ENCODE measurements at places on chromosomes 11 and 22.

DNA sequence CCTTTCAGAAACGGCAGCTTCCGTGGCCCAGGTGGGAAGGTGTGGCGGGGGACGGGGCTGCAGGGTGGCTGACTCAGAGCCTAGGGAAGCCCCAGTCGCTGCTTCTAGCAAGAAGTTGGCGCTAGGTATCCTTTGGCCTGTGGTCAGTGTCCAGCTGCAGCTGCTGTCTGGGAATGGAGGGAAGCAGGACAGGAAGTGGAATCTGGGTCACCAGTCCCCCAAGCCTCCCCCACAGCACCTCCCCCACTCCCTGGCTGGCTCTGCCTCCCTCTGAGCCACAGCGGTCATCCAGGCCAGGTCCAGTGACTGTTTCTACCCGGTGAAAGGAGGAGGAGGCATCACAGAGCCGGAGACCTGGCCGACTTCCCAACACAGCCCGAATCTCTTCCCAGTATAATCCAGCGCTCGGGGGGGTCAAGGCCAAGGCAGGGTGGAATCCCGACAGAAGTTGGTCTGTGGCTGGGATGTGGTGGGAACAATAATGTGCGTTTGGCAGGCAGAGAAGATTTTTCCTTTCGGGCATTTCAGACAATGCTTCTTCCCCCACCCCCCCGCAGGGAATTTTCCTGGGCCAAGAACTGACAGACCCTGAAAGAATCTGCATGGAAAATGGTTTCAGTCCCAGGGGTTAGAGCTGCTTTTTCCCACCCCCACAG is 45.1 kb downstream of the C11orf96 start:
- DNase-seq, result no peak

DNA sequence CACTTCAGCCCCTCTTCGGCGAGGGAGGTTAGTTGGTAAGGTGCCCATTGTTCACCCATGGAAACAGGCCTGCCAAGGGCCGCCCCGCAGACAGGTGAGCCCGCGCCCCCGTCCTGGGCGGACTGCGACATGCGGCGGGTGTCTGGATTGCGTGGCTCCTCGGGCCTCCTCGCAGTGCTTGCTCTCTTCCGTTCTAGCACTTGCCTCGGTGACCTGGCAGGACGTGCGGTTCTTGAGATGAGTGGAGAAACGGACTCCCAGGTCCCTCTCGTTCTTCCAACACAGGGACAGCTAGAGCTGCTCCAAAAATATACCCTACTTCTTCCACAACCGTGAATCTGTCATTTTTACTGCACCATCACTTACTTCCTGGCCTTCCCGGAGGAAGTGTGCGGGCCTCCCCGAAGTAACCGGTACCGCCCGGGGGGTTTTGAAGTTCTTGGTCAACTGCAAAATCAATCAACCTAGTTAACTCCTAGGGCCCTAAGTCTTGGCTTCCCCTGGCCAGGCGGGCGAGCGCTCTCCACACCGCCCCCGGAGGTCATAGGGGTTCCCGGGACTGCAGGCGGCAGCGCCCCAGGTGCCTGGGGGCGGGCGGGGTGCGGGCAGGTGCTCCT is 745 bp upstream of the ZBTB44 start:
- peak; percentile 59 for DNase-seq

- DNase-seq, result peak; percentile 74
Measured at GRCh38 chr22:37633089-37633624, 6.3 kb upstream of the SH3BP1 start.

DNA sequence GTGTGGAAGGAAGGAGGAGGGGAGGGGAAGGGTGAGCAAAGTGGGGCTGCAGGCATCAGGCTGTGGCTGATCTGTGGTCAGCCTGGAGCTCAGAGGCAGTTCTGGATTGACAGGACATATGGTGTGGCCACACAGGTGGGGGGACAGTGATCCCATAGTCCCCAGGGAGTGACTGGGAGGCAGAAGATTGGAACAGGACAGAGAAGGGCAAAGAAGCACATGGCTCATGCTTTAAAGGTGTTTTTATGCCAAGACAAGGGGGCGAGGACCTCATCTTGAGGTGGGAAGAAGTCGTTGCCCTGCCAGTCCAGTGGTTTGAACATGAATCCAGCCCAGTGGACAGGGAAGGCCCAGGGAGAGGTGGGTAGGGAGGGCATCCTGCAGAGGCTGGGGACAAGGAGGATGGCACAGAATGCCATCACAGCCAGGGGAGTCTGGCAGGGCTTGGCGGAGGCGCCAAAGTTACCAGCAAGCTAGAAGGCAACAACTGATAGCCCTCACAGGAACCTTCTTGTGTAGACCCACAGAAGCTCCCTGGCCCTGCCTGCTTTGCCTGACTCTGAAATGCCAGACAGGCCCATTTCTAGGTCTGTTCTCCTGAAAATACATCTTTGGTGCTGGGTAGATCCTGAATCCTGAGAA is 3.1 kb downstream of the BET1L start:
- DNase-seq, result no peak

GRCh38 chr11:129273322-129273721 is 81.2 kb upstream of the ARHGAP32 start:
- no peak for DNase-seq

DNA sequence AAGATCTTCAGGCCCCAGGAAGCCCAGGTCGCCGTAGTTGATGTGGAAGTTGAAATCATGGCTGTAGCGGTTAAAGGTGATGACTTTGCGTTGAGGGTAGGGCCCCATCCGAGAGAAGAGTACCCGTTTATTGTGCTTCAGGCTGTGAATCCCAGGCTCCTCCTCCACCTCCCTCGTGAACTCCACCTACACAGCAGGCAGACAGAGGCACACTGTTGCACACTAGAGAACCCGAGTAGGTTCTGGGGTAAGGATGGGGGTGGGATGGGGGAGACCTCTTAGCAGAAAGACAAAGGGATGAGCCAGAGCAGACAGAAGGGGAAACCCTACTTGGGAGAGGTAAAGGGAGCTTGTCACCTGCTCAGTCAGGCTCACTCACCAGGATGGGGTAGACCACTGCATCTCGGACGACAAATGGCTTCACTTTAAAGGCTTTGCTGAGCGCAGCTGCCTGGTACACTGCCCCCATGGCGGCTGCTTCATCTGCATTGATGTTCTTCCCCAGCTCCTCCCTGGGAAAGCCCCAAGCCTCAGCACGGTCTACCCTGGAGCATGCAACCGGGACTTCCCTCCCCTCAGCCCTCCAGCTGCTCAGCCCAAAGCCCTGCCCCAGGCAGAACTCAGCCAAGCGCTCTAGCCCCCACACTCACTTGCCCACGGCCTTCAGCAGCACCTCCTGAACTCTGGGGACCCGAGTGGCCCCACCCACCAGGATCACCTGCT is 5.4 kb downstream of the HYOU1 start:
- DNase-seq, result no peak

DNA sequence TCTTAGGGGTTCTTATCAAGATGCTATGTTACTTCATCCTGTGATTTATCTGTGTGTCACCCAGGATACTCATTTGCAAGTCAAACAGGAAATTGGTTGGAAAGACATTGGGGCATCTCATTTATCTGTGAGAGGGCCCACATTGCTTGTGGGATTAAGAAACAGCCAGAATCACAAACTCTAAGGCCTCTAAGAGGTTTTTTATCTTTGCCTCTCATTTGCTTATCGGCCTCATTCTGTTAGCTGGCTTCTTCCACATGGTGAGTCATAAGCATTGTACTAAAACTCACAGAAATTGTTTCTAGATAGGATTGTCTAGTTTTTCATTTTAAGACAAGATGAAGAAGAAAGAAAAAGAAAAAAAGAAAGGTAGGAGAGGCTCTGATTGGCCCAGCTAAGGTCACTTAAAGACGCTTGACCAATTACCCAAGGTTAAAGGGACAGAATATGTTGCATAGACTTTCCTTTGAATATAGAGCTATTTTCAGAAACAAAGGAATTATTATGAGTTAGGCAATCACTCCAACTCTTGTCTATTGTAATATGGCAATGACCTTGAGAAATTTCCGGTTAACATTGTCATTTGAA is 121.9 kb downstream of the ARHGAP42 start:
- no peak for DNase-seq

- DNase-seq, result no peak
Measured at GRCh38 chr11:131530407-131530806, 160.0 kb downstream of the NTM start.

GRCh38 chr11:61069427-61069826 is 32.9 kb upstream of the CD5 start:
- DNase-seq, result no peak

- DNase-seq, result no peak
Measured at GRCh38 chr22:22711532-22711913, 67.1 kb downstream of the GGTLC2 start.

- DNase-seq, result no peak
Measured at GRCh38 chr22:36727927-36728488, 24.5 kb upstream of the CACNG2 start.

DNA sequence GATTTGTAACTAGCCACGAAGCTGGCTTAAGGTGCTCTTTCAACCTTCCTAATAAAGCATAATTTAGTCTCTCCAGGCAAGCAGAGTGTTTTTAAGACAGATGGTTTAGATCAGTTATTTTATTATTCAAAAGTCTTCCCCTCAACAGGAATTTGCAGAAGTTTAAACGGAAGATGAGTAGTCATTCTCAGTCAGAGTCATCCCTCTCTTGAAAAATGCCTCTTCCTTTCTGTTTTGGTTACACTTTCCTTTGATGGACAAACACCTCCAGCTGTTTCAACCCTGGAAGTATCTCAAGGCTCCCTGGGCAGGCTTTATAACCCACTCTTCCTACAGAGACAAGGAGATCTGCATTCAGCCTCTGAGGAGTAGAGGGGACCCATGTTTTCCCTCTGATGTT is 60.3 kb upstream of the POU2AF2 start:
- no peak for DNase-seq

DNA sequence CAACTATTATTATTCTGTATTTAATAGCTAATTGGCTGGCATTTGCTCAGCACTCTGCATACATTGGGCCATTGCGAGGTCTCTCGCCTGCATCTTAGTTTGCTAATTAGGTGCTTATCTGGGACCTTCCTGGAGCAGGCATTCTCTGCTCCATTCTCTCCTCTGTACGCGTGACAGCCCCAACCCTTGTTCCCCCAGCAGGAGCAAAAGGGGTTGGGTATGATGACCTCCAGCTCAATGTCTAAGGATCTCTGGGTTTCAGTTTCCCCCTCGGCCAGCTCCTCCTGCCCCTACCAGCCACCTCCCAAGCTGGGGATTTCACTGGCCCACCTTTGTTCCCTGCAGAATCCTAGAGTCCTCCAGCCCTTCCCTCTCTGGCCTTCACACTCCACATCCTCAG is 9.7 kb upstream of the LGALS2 start:
- DNase-seq, result no peak

DNA sequence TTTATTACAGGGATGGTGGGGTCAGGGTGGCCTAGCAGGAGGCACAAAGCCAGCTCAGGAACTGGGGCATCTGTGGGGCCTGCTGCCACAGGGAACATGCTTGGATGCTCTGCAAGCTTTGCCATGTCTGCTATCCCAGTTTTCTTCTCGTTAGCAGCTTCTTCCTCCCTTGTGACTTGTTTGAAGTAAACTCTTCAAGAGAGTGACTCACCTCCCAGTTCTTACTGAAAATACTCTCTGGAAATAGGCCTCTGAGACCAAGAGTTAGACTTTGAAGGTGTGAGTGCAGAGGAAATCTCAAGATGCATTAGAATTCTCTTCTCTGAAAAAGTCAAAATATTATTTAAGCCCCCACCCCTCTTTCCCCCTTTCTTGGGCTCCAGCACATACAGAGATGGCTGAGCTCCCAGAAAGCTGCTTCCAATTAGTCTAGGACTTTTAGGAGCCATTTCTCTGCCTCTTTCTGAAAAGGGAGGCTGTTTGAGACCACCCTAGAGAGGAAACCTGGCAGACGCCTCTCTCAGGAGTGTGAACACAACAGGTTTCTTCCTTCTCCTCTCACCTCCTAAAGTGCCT is 15.1 kb downstream of the CWC15 start:
- no peak for DNase-seq

DNA sequence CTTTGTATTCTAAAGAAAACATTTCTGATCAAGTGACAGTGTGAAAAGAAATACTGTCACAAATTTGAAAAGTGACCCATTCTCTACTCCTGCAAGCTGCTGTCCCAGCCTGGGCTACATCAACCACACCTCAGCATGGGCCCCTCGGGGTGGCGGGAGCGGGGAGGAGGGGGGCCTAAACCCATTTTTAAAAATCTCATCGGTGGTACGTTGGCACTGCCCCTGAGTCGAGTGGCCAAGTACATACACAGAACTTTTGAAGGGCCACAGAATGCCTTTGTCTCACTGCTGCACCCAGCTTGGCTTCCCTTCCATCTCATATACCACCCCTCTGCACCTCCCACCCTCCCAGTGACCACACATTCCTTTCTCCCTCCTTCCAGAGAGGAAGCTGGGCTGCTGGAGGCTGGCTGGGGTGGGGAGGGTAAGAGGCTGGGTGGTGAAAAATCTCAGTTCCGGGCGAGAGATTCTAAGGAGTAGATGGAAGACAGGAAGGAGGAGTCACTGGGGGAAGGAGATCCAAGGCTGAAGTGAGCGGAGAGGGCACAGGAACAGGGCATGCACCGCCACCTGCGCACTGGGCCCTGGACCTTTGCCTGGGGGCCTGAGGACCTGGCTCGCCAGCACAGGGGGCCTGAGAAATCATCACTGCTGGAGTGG is 21.1 kb downstream of the FXYD6 start:
- DNase-seq, result no peak

DNA sequence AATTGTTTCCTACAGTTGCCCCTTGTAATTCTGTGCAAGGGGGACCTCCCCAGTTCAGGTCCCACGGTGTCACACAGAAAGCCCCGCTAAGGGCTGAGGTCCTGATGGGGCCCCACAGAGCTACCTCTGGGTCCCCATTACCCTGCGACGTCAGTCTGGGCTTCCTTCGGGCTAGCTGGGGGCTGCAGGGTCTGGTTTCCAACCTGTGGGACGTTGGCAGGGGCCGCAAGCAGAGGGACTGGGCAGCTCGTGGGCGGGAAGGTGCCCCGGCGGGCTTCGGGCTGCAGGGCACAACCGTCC is 698 bp downstream of the SLC37A4 start:
- DNase-seq, result peak; percentile 12

DNA sequence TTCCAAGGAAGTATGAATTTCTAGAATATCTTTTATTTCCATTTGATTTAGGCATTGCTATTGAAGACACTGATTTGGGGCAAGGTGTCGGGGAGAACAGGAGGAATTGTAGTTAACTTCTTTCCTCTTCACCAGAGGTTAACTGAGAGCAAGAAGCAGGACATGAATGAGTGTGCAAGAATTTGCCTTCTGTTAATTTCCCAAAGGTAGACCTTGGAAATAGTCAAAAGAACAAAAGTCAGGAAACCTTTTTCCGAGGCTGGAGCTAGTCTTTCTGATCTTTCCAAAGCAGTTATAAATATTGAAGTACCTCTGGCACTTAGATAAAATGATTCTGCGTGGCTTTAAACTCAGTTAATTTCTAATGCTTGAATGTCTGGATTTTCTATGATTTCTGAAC is 66.9 kb downstream of the MTMR3 start:
- no peak for DNase-seq

DNA sequence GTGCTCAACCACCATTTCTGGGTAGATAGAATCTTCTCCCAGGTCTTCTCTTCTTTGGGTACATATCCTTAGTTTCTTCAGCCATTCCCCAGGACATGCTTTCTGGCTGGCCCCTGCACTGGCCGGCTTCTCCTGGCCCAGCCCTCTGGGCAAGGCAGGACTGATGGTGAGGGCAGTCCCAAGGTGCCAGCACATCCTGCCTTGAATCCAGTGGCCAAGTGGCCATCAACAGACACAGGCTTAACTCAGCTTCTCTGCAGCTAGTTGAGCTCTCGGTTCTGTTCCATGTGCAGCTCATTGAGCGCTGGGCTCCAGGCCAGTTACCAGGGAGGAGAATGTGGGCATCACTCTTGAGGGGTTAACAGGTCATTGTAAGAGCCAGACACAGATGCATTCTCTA is 17.6 kb downstream of the SMIM38 start:
- DNase-seq, result no peak
